ENCODE measurements at places on chromosomes 6 and 20.

DNA sequence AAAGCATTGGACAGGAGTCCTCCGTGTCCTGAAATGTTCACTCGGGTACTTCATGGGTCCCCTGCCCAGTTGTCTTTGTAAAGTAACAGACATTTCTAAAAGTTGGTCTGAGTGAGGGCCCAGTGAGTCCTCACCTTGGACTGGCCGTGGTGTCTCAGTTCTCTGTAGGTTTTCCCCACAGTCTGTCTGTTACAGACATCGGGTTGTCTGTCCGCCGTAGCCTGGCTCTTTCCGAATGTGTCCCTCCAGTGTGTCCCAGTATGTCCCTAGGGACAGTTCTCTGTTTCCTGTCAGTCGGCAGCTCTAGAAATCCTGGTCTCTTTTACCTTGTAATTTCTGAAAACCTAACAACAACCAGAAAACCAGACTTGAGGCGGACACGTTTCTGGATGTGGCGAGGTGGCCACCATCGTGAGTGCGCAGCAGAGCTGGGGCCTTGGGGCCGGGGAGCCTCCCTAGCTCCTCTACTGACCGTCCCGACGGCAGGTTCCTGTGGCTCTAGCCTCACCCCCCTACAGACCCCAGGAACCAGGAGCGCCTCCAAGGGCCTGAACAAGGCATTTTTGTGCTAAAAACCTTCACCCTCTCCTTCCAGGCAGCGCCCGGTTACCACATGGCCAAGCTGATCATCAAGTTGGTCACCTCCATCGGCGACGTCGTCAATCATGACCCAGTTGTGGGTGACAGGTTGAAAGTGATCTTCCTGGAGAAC lies 42.2 kb downstream of the PYGB start:
- DNase-seq = no peak

- no peak for DNase-seq
Measured at GRCh38 chr6:144955859-144956258, 670.7 kb downstream of the UTRN start.

GRCh38 chr20:13111249-13111911 lies 102.6 kb downstream of the SPTLC3 start:
- no peak for DNase-seq

- no peak for DNase-seq
Measured at GRCh38 chr6:159646116-159646515, 46.9 kb downstream of the SOD2 start.

- no peak for DNase-seq
Measured at GRCh38 chr6:118468682-118469465, 79.2 kb upstream of the PLN start.

DNA sequence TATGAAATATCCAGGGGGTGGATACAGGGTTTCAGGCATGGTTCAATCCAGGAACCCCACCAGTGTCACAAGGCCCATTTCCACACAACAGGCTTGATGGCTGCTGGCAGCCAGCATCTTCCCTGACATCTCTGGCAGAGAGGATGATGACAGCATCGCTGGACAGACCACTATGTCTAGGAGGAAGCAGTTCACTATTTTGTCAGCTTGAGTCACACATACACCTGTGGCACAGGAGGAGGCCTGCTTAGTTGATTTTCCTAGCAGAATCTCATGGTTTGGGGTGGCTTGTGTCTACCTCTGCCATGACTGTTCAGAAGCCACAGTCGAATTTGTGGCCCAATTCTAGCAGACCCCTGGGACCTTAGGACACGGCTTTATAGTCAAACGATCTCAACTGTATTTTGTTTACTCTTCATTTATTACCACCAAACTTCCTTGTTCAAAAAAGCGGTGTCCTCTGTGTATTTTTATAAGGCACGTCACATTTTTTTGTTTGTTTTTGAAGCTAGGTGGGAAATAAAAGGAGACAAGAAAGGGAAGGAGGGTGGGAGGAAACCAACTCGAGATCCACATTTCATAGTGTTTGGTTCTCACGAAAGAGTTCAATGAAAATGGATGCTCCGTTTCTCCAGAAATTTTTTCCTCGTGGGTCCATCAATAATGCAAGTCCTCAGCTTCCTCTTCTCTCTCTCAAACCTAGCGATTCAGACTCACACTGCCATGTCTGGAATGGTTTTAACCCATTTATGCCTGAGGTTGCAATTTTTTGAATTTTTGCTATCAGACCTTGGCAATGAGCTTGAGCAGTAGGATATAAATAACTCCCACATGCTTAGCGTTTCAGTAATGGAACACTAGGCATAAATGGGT lies 94.4 kb downstream of the TOX2 start:
- no peak for DNase-seq

DNA sequence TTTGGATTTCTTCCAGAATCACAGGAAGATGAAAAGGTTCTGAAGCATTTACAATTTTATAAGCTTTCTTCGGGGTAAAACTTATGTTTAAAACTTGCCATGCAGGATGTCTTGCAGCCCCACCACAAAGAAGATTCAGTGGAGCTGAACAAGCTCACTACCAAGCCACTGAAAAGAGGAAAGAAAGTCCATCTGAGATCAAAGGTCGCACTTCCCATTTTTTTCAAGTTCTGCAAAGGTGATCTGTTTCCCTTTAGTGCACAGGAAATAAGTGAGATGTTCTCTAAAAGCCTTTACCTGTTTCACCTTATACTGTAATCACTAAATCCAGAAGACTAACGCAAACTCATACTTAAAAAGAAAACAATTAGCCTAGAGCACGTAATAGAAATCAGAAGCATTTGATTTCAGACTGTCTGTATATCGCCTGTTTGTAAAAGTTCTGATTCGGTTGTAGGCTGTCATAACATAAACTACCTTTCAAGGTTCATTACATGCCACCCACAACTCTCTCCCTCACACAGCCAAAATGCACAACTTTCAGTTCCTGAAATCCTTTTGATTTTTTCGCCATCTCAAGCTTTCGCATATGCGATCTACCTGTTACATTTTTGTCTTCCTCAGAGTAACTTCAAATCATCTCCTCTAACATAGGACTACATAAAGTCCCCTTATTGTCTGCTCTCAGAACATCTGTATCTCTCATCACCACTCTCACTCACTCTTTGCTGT lies 1.8 kb downstream of the ECHDC1 start:
- DNase-seq = no peak

DNA sequence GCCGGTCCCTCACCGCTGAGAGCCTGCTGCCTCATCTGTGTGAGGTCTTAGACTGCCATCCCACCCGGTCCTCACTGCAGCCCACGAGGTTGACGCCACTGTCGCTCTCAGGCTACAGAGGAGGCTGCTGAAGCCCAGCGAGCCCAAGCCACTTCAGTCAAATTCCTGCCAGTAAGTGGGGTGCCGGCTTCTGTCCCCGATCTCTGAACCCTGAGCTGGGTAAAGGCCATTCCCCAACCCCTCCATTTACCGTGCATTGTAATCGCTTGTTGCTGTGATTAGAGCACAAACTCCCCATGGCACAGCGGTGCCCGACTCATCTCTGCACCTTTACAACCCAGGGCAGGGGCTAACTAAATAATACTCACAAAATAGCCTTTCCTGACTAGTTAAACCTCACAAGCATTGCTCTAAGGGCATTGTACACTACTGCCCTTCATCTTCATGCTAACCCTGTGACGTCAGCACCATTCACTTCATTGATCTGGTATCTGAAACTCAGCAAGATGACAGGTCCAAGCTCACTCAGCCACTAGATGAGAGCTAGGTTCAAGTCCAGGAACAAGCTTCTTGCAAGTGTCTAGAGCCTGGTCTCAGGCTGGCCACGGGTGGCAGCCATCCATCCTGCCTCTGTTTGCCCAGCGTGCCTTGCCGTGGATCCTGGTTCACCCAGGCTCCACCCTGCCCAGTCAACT lies 122.7 kb downstream of the BCAS1 start:
- no peak for DNase-seq

GRCh38 chr6:18215436-18215835 lies 48.9 kb downstream of the DEK start:
- DNase-seq = no peak

DNA sequence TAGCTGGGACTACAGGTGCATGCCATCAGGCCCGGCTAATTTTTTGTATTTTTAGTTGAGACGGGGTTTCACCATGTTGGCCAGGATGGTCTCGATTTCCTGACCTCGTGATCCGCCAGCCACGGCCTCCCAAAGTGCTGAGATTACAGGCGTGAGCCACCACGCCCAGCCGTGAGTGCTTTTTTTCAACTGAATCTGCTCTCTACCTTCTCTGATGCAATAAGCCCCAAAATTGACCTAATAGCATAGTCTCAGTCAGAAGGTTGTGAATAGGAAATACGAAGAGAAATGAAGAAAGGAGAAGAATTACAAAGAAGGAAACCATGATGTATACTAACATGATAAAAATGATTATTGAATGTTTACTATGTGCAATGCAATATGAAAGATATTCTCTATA lies 33.2 kb downstream of the BEND6 start:
- no peak for DNase-seq

- no peak for DNase-seq
Measured at GRCh38 chr6:70380252-70380651, 33.1 kb upstream of the FAM135A start.

DNA sequence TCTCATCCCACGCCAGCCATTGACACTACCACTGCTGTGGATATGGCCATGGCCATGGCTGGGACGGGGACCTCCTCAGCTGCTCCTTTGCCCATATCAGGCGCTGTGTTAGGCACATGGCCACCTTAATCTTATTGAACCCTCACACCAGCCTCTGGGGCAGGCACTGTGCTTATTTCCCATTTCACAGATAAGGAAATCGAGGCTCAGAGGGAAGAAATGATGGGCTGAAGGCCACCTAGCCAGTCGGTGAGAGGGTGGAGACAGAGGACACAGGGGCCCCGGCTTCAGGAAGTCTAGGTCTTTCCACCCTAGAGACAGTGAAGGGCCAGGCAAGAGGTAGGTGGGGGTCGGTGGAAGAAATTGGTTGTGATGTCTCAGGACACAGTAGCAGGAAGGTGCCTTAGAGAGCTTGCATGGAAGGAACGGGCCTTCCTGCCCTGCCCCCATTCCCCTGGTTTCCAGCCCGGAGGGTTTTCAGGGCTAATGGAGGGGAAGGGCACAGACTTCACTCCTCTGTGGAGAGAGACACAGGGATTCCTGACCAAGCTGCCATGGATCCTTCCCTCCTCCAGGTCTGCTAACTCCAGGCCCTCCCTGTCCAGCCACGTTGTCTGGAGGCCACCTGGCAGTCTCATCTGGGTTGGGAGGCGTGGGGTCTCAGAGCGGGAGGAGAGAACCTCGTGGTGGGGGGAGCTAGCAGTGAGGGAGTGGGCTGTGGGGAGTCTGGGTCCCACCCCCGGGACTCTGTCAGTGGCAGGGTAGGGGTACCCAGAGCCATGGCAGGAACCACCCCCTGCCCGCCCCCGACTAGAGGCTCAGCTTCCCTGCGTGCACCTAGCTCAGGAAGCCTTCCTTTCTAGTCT lies 120.4 kb downstream of the VEGFA start:
- DNase-seq = no peak

- DNase-seq = no peak
Measured at GRCh38 chr6:157787080-157787479, 36.0 kb upstream of the SNX9 start.

GRCh38 chr6:124131259-124131658 lies 327.6 kb downstream of the NKAIN2 start:
- no peak for DNase-seq

GRCh38 chr6:79250107-79250514 lies 15.6 kb upstream of the HMGN3 start:
- DNase-seq = no peak
